DMS 273 treated with DMSO at 0.1 percent for 48 hours (cell line): ENCODE measurements at places on chromosomes 1 and 21.

- DNase-seq = peak; percentile 87
Measured at GRCh38 chr1:11377001-11377583, 101.9 kb upstream of the DISP3 start.

DNA sequence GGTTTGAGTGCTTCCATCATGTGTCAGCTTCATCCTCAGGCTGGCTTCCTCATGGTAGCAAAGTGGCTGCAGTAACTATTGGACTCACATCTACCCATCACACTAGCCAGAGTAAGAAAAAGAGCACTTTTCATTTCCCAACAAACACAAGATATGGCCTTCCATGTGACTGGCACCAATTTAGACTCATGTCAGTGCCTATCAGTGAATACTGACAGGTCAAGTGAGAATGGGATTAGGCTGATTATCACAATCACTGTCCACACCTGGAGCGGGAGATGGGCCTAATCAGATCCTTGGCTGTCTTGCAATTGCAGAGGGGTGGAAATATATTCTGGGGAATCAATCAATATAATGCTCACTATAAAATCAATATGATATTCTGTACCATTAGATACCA, 2.9 kb upstream of the RABGAP1L start:
- DNase-seq = no peak

- DNase-seq = no peak
Measured at GRCh38 chr1:185280589-185280988, 36.5 kb downstream of the IVNS1ABP start.

DNA sequence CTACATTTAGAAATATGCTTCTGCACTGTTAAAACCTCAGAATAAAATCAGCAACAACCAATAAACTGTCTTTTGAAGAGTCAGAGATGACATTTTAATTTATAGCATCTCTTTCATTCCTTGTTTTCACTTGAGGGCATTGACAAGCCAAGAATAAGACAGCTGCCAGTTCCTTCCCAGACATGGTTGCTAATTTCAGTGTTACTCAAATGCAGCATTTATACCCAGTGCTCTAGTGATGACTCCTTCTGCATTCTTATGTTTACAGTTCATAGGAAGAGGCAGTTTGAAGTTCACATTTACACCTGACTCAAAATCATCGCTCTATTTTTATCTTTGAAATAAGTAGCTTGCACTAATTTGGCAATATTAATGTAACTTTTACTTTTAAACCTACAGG, 44.9 kb downstream of the PLA2G4A start:
- no peak for DNase-seq

DNA sequence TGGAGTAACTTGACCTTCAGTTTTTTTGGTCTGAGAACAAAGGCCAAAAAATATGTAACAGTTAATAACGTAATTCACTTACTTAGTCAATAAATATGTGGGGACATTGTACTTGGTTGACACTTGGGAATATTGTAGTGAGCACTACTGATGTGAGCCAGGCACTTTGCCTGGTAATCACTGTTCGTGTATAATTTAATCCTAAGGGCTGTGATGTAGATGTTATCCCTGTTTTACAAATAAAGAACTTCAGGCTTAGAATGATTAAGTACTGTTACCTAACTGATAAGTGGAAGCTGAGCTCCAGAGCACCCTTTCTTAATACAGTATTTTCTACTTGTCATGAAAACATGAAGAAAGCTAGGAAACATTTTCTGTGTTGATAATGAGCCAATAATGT, 28.0 kb downstream of the PTBP2 start:
- DNase-seq = no peak

DNA sequence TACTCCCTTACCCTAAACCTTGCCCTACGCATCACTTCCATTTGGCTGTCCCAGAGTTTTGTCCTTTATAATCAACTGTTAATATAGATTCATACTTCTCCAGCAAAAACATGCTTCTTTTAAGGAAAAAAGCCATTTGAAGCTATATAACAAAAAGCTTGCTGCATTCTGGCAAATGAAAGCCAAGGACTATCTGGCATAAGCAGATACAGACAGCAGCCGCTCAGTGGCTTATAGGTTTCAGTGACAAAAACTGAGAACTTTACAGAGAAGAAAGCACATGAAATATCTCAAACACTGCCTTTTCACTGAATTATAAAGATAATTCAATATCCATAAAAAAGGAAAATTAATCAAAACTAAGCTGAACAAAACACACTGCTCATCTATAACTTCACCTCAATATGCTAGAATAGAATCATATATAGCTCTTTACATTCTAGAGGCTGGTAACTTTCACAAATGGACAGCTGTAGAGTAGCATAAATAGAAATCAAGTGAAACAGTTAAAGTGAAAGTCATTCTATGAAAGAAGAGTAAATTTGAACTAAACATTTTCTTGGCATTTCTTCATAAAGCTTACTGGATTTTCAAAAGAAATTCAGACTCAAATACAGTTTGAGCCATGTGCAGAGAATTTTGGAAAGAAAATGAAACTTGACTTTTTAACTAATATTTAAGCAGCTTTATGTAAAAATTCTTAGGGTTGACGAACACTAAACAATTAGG, 19.6 kb downstream of the CDC42BPA start:
- DNase-seq = no peak

GRCh38 chr1:60918867-60919266, 163.5 kb upstream of the NFIA start:
- no peak for DNase-seq

DNA sequence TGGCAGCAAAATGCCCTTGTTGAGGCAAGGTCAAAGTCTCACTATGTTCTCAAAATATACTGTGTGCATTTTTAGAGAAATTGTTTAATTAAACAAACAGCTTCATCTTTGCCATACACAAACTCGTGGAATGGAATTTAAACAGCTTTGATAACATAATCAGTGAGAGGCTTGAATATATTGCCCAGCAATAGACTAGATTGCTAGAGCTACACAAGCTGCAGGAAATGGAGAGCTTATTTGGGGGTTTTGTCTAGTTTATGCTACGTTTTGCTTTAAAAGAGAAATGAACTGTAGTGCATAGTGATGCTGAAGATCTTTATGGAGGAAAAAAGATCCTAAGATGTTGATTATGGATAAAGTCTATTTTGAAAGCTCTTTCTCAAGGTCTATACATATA, 166.8 kb upstream of the HMCN1 start:
- no peak for DNase-seq

DNA sequence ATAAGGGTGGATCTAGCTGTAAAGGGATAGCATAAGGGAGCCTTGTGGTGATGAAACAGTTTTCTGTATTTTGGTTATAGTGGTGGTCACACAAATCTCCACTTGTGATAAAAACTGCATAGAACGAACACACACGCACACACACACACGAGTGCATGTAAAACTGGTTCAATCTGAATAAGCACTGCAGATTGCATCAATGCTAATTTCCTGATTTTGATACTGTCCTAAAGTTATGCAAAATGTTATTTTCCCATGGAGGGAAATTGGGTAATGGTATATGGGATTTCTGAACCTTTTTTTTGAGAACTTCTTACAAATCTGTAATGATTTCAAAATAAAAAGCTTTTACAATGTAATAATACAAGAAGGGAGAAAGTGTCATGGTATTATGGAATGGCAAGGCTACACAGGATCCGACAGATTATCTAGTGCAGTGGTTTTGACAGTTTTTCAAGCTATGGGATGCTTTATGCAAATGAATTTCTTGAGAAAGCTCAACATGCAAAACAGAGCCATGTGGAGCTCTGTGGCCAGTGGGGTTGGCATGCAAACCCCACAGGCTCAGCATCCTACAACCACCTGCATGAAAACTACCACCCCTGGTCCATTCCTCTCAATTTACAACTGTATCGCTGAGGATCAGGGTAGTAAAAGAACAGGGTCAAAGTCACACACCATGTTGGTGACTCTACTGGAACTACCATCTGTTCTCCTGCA, 18.8 kb downstream of the SLC41A1 start:
- DNase-seq = no peak
